ENCODE measurements at places on chromosomes 11 and 22. TPM values are rescaled to one million over a fixed set of nuclear protein-coding genes. Genes with fewer than 3 reads are reported as not detected.

The SYNGR1 gene
- total RNA-seq, result 1.0 TPM

The LDHA gene
- total RNA-seq, result 549 TPM

The FAM111B gene
- total RNA-seq, result 20.6 TPM

The AGBL2 gene
- total RNA-seq, result 0.17 TPM

The ANO1 gene
- total RNA-seq, result not detected

The OR6A2 gene
- total RNA-seq, result 0.17 TPM

The FREY1 gene
- 0.85 TPM for total RNA-seq

The MUC15 gene
- total RNA-seq, result not detected

The CASP1 gene
- total RNA-seq, result 32.8 TPM

The CSF2RB gene
- total RNA-seq, result 7.1 TPM
